ENCODE measurements at places on chromosomes 5 and 9. TPM values are rescaled to one million over a fixed set of nuclear protein-coding genes. Genes with fewer than 3 reads are reported as not detected.

DNA sequence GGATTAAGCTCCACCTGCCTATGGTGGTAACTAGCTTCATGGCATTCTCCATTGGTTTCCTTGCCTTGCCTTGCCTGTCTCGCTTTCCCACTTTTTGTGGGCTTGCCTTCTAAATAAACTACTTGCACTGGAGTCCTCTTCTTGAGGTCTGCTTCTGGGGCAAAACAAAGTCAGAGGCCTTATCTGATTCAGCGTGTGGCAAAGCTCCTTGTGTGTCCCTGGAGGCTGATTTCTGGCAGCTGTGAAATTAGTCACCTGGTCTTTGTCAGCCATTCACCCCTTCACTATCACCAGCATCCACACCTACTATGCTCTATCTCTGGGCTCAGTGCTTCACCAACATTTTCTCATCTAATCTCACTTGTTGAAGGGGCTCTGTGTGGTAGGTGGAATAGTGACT, 176.2 kb downstream of the SEC61B start:
- no peaks in the 10 kb centered on the region for H3K27me3 ChIP-seq
- H3K27ac ChIP-seq: no peak overlapping the region
- no peaks in the 10 kb centered on the region for H3K36me3 ChIP-seq
- H3K4me3 ChIP-seq: no peak overlapping the region
- no peaks in the 10 kb centered on the region for H3K4me1 ChIP-seq

DNA sequence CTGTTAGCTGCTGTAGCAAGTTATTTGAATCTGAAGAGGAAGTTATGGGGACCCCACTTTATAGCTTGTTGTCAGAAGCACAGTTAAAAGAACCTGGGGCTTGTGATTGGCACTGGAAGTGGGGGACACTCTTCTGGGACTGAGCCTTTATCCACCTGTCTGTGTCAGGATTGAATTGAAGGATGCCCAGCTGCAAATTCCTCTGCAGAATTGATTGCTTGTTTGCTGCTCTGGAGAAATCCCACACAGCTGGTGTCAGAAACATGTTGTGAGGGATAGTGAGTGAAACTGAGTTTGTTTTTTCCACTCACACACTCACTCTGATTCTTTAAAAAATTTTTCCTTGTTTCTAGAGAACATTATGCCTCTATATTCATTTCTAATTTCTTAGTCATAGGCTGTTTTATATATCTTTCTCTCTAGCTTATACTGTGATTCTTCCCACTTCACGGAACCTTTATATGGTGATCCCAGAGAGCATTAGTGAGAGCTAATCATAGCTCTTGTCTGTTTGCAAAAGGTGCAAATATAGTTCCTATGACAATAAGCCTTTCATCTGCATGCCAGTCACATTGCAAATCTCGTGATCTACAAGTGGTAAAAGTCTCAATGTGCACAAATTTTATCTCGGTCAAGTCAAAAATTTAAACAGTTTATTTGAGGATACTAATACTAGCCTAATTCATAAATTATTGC, 188.5 kb upstream of the EDIL3 start:
- no peaks in the 10 kb centered on the region for H3K4me1 ChIP-seq
- H3K4me3 ChIP-seq: no peak overlapping the region
- DNase-seq: no peak
- H3K27me3 ChIP-seq: no peaks in the 10 kb centered on the region

- peaks cover 9% of the 10 kb centered on the region for H3K36me3 ChIP-seq
- no peaks in the 10 kb centered on the region for H3K27me3 ChIP-seq
- peak overlapping the region; percentile 73 for H3K27ac ChIP-seq
- H3K4me1 ChIP-seq: peaks cover 38% of the 10 kb centered on the region
- peak overlapping the region; percentile 60 for H3K4me3 ChIP-seq
Measured at GRCh38 chr5:160092960-160093707, 26.1 kb downstream of the PWWP2A start.

- no peak overlapping the region for H3K4me3 ChIP-seq
- H3K4me1 ChIP-seq: no peaks in the 10 kb centered on the region
- DNase-seq: no peak
- H3K36me3 ChIP-seq: no peaks in the 10 kb centered on the region
- no peaks in the 10 kb centered on the region for H3K27me3 ChIP-seq
- H3K27ac ChIP-seq: no peak overlapping the region
Measured at GRCh38 chr5:120735076-120735475, 271.0 kb downstream of the PRR16 start.

DNA sequence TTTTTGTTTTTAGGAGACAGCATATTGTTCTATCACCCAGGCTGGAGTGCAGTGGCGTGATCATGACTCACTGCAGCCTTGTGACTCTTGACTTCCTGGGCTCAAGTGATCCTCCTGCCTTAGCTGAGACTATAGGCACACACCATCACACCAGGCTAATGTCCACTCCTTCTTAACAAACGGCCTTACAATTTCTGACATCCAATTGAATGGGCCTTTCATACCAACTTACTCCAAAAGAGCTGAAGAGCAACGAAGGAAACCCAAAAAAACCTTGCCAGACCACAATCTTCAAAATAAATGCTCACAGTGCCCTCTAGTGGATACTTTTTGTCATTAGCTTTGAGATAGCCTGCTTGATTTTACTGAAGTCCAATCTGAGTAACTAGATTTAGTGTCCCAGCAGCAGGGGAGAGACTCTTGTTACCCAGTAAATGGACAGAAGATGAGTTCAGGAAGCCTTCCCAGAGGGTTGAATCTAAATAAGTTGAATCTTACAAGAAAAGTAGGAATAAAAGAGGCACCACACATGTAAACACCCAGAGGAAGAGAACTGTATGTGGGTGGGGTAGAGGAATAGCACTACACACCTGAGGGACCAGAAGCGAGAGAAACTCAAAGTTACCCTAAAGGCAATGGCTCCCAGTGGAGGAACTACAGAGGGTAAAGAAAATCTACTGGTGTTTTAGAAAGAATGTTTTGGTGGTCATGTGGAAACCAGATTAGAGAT, 9.3 kb downstream of the ZNF622 start:
- H3K36me3 ChIP-seq: peaks cover 34% of the 10 kb centered on the region
- no peaks in the 10 kb centered on the region for H3K27me3 ChIP-seq
- no peak overlapping the region for H3K27ac ChIP-seq
- H3K4me3 ChIP-seq: no peak overlapping the region

DNA sequence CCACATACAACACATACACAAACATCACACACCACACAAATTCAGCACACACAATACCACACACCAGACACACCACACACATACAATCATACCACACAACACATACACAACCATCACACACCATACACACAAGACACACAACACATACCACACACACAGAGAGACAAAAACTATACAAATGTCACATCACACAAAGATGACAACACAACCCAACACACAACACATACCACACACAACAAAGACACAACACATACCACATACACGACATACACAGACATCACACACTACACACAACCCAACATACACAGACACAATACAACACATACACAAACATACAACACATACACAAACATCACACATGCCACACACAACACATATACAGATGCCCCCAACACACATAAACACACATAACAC, 44.8 kb downstream of the ROR2 start:
- H3K27me3 ChIP-seq: no peaks in the 10 kb centered on the region
- DNase-seq: no peak
- H3K27ac ChIP-seq: no peak overlapping the region
- no peak overlapping the region for H3K4me3 ChIP-seq

GRCh38 chr9:96109680-96110351, 192.2 kb downstream of the HSD17B3 start:
- no peaks in the 10 kb centered on the region for H3K27me3 ChIP-seq
- DNase-seq: no peak
- no peak overlapping the region for H3K4me3 ChIP-seq

DNA sequence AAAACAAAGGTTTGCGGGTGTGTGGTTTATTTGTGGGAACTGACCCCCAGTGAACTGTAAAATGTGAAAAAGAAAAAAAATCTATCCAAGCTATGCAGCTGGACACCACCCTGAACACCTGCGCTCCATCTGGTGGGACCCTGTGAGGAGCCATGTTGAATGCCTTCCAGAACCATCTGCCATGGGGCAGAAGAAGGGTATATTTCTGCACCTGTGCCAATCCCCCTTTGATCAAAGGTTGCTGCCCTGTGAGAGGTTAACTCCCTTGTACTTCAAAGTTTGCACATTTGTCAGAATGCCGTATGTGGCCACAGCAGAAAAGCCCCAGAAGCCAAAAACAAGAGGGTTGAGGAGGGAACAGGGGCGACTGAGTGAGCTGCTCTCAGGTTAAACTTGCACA, 148.5 kb upstream of the ALDH1B1 start:
- DNase-seq: no peak
- no peaks in the 10 kb centered on the region for H3K27me3 ChIP-seq
- H3K36me3 ChIP-seq: no peaks in the 10 kb centered on the region
- no peaks in the 10 kb centered on the region for H3K4me1 ChIP-seq
- no peak overlapping the region for H3K4me3 ChIP-seq
- no peak overlapping the region for H3K27ac ChIP-seq

DNA sequence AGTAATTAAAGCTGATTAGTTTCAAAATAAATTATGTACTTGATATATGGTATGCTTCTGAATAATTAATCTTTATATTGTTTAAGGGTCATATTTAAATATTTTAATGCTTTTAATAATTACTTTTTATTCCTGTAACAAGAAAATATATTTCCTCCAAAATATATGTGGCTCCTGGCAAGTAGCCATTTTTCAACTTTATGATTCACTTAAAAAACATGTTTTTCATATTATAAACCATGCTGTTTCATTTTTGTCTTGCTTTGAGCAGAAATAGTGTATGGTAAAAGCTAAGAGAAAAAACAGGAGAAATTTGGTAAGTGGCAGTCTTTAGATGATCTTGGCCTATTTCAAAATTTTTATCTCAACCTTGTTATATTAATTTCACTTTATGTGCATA, 14.6 kb downstream of the SPATA9 start:
- H3K27me3 ChIP-seq: no peaks in the 10 kb centered on the region
- H3K36me3 ChIP-seq: no peaks in the 10 kb centered on the region
- H3K4me3 ChIP-seq: no peak overlapping the region

- H3K27ac ChIP-seq: no peak overlapping the region
- no peak overlapping the region for H3K4me3 ChIP-seq
- no peak for DNase-seq
Measured at GRCh38 chr5:40391642-40392041, 288.1 kb upstream of the PTGER4 start.

DNA sequence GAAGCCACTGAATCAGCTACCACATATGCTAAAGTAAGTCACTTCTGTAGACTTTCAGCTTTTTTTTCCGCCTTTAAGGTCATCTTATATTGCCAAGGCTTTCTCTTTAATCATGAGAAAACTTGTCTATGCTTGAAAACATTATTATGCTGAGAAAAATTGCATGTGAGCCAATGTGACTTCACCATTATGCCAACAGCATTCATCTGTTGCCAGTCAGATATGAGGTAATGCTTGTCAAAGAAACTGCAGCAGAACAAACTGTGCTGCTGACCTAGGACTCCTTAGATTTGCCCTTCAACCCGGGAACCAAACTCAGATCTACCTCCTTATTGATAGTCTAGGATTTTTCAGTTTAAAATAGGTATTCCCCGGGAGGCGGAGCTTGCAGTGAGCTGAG, 34.3 kb downstream of the SLC44A1 start:
- no peaks in the 10 kb centered on the region for H3K36me3 ChIP-seq
- H3K4me1 ChIP-seq: no peaks in the 10 kb centered on the region
- no peak overlapping the region for H3K4me3 ChIP-seq
- no peak for DNase-seq
- H3K27ac ChIP-seq: no peak overlapping the region

DNA sequence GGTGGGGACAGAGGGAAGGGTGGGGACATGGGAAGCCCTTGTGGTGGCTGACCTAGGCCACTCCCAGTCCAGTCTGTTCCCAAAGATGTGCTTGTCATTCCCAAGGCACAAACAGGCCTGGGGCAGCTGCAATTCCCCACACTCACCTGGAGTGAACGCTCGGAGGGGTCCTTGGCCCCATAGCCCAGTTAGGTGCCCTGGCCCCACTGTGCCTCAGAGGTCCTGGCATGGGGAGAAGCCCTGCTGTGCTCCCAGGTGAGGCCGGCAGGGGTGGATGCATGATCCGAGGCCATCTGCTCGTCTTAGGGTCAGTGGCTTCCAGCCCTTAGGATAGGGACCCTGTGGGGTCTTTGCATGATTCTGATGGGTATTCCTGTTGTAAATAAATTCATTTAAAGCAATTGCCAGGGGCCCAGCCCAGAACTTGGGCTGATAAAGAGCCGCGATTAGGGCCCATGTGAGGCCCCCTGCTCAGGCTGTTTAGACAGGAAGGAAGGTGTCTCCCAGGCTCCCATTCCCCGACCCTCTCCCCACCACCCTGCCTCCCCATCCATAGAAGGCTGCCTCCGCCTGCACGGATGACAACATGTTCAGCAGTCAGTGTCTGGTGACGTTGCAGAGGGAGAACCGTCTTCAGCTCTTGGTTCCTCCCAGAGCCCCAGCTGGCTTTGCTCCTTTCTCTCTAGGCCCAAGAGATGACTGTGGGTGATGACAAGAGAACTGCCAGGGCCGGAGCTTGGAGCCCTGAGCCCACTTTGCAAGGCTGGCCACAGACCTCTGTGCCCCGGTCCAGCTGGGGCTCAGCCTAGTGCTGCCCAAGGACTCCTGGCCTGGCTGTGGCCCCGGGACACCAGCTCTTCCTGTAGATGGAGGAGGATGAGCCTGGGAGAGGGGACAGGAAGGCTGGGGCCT, 28.4 kb upstream of the IRX4 start:
- no peak for DNase-seq
- H3K27me3 ChIP-seq: no peaks in the 10 kb centered on the region
- no peaks in the 10 kb centered on the region for H3K4me1 ChIP-seq
- H3K27ac ChIP-seq: no peak overlapping the region
- H3K36me3 ChIP-seq: no peaks in the 10 kb centered on the region

DNA sequence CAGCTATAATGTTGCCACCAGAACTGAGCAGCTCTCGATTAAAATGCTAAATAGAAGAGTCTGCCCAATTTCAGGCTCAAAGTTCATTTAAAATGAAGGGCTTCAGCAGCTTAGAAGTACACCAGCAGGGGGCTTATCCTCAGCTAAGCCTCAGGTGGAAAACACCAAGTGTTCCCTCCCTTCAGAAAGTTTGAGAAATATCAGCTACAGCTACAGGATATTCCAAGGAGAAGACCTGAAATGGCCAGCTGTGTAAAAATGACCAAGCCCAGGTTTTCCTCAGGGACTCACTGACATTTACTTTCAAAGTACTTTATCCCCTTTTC, 395.4 kb downstream of the DTWD2 start:
- H3K36me3 ChIP-seq: no peaks in the 10 kb centered on the region
- H3K27me3 ChIP-seq: no peaks in the 10 kb centered on the region
- H3K4me3 ChIP-seq: no peak overlapping the region
- no peak overlapping the region for H3K27ac ChIP-seq

- no peaks in the 10 kb centered on the region for H3K4me1 ChIP-seq
- H3K27ac ChIP-seq: no peak overlapping the region
- no peak for DNase-seq
- H3K4me3 ChIP-seq: no peak overlapping the region
- no peaks in the 10 kb centered on the region for H3K36me3 ChIP-seq
Measured at GRCh38 chr9:74025402-74025925, 471.7 kb upstream of the RORB start.

Gene TSSK1B
- total RNA-seq: not detected

Gene STC2
- total RNA-seq: 3.7 TPM

Gene PSD2
- total RNA-seq: not detected

Gene SPRY4
- 0.35 TPM for total RNA-seq

Gene SHOC1
- total RNA-seq: not detected

All from GM12878 (cell line).